CD4-positive, alpha-beta T cell (primary cell): ENCODE measurements at places on chromosomes 7 and 10.

DNA sequence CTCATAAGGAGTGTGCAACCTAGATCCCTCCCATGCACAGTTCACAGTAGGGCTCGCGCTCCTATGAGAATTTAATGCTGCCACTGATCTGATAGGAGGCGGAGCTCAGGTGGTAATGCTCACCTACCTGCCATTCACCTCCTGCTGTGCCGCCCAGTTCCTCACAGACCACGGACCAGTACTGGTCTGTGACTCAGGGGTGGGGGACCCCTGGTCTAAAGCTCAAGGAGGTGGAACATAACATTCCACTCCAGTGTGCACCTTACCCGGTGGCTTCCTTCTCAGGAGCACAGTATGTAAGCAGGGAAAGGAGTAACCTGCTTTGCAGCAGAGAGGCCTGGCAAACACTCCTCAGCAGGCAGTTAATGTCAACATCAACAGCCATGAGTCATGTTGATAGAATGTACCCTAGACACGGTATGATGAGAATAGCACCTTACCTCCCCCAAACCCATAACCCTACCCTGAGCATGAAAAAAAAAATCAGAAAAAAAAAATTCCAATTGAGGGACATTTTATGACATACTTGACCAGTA, 273.5 kb downstream of the FGFR2 start:
- DNase-seq, result no peak

DNA sequence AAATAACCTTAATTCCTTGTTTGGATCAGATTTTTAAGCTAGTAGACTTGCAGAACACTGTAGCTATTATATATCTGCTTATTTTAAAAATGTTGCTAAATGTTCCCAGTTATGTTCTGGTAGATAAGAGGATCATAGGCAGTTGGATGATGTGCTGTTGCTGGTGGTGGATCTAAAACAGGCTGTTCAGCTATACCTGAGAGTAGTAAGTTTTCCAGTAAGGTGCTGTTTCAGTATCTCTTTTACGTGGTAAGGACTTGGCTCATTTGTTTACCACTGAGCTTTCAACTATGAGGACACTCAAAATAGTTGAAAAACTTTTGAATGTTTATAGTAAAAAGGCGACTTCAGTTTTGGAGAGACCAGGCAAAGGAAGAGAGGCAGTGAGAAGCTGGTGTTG, 180.9 kb downstream of the CDK14 start:
- no peak for DNase-seq

DNA sequence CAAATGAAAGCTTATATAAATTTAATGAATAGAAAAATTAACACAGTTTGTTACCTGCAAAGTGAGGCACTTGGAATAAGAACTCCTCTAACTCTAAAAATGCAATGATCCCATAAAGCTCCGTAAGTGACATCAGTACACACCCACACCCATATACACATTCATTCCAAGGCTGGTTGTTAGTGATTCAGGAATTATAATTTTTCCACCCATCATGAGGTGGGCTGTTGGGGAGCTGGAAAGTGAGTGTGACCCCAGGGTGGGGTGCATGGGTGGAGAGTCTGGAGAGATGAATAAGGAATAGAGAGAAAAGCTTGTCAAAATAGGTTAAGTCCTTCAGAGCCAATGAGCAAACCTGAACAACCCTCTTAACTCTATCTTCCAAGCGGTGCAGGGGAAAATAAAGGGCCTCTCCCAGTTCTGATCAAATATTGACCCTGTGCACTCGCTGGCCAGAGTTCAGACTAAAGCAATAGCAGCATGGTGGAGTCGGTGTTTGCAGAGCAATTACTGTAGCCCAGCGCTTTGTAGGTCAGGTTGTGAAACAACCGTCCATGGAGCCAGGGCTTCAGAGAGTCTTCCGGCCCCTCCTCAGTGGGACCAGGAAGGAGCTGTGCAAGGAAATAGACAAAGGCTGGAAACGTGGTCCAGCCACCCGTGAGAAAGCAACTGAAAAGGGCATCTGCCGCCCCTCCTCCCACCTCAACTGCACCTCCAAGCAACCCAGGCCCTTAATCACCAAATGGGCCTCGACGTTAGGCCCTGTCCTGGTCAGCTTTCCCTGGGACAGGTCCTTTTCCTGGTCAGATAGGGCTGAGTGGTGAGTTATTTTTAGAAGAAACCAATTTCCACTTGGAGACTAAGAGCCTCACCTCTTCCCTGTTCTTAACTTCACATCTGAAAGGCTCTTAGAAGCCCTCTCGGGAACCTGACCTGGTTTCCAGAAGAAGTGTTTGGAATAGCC, 61.2 kb downstream of the SH3PXD2A start:
- DNase-seq, result no peak

- no peak for DNase-seq
Measured at GRCh38 chr7:87816389-87816788, 59.8 kb downstream of the SLC25A40 start.

DNA sequence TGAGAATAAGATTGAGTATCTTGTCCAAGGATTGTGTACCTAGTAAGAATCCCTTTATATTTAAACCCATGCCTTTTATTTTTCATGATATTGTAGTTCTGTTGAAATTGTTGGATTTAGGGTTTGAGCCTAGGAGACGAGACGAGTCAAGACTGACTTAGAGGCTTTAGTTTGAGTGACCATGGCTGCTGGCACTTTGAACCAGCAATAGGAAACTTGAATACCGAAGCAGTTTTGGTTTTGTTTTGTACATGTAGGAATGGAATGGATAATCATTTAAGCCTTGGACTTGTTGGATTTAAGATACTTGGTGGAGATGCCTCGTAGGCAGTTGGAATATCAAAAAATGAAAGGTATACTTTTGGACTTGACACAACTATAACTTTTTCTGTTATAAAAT, 229.0 kb downstream of the BICC1 start:
- DNase-seq, result no peak
